ENCODE measurements at places on chromosomes 7 and 10.

DNA sequence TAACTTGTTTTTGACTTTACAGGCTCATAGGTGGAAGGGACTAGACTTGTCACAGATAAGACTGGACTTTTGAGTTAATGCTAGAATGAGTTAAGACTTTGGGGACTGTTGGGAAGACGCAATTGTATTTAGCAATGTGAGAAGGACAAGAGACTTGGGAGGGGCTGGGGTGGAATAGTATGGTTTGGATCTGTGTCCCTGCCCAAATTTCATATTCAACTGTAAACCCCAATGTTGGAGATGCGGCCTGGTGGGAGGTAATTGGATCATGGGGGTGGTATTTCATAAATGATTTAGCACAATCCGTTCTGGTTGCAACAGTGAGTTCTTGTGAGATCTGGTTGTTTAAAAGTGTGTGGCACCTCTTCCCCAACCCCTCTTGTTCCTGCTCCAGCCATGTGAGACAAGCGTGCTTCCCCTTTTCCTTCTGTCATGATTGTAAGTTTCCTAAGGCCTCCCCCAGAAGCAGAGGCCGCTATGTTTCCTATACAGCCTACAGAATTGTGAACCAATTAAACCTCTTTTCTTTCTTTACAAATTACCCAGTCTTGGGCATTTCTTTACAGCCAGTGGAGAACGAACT, 22.6 kb downstream of the RNF216 start:
- no peak for DNase-seq

DNA sequence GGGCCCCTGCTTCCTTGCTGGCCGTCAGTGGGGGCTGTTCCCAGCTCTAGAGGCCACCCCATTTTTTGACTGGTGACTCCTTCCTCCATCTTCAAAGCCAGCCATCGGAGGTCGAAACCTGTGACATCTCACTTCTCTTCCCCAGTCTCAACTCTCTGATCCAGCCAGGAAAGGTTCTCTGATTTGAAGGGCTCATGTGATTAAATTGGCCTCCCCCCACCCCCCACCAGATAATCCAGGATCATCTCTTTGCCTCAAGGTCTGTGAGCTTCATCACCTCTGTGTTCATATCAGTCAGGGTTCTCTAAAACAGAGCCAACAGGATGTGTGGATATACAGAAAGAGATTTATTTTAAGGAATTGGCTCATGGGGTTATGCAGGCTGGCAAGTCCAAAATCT, 5.6 kb upstream of the RAMP3 start:
- no peak for DNase-seq

DNA sequence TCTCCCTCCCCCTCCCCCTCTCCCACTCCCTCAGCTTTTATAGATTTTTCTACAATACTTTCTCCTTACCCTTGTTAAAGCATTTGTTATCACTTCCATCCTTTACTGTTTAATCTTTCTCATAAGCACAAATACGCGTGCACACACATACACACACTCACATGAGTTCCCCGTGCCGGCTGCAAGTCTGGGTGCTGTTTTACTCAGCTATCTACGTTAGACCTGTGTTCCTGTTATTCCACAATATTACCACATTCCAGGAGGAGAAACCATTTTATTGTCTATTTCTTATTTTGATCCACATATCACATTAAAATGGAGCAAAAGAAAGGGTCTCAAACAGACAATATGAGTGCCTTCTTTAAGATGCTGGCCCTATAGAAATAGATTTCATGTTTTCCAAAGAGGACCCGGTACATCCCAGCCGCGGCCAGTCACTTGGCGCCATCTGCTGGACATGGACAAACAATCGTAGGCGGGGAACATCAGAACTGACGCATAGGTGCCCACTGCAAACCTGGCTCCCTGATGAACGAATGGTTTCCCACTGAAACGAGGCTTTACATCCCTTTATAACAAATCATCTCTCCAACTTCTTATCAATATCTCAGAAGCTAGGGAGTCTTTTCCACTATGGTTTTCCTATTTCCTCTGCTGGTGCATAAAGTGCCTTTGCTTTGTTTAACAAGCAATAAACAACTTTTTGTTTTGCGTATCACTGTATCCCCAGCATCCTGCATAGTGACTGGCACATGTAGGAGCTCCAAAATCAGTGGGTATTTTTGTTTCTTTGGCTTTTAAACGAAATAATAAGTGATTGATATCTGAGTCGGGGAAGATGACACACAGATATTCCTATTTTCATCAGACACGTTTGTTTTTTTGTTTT, 25.2 kb upstream of the OPTN start:
- DNase-seq: peak; percentile 84

GRCh38 chr7:68258609-68259008, 1262.0 kb downstream of the TYW1 start:
- DNase-seq: no peak

DNA sequence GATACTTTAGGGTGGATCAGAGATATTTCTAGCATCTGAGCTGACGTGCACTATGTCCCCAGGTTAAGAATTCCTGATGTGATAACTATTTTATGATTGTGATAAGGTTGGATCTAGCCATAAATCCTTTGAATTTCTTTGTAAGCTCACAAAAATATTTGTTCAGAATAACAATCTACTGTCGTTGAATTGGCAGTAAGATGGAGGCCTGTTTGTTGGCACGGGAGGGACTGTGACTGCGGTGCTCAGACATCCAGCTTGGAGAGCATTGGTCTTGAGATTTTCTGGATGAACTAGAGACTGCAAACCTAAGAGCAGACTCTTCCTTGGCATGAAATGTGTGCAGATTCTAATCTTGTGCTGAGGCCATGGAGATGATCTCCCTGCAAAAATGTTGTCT, 131.1 kb downstream of the LRRC4 start:
- no peak for DNase-seq

DNA sequence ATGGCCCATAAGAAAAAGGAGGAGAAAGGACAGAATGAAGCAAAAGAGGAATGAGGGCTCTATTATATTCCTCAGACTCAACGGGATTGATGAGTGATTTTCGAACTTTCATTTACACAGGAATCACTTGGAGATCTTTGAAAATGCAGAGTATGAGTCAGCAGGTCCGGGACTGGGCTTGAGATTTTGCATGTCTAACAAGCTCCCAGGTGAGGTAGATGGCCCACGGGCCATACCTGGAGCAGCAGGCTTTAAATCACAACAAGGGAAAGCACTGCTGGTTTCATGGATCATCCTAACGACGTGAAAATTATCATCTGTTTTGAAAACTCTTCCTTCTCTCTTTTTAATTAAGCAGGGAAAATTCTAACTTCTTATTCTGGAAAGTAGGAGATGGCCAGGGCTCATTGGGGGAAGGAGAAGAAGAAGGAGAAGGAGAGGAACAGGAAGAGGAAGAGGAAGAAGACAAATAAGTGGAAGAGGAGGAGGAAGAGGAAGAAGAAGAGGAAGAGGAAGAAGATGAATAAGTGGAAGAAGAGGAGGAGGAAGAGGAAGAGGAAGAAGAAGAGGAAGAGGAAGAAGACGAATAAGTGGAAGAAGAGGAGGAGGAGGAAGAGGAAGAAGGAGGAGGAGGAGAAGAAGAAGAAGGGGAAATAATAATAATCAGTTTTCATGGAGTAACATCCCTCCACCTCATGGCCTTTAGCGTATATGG, 3.8 kb upstream of the SDK1 start:
- no peak for DNase-seq

DNA sequence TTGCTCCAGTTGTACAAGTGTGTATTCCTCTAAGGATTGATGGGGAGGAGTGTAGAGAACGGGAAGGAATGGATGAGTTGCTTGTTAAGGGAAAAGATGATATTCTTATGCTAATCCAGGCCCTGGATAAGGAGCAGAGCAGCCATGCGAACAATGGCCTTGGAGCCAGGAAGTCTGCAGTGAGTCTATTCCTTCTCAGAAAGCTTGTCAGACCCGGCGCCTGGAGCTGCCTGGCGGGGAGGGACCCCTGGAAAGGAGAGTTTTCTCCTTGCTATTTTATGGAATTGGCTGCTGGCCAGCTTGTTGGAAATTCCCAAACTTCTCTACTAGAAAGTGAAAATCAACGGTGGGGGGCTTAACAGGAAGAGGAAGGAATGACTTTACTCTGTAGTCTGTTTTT, 89.1 kb downstream of the MMRN2 start:
- DNase-seq: no peak

GRCh38 chr10:44982114-44982460, 3.5 kb upstream of the DEPP1 start:
- no peak for DNase-seq

DNA sequence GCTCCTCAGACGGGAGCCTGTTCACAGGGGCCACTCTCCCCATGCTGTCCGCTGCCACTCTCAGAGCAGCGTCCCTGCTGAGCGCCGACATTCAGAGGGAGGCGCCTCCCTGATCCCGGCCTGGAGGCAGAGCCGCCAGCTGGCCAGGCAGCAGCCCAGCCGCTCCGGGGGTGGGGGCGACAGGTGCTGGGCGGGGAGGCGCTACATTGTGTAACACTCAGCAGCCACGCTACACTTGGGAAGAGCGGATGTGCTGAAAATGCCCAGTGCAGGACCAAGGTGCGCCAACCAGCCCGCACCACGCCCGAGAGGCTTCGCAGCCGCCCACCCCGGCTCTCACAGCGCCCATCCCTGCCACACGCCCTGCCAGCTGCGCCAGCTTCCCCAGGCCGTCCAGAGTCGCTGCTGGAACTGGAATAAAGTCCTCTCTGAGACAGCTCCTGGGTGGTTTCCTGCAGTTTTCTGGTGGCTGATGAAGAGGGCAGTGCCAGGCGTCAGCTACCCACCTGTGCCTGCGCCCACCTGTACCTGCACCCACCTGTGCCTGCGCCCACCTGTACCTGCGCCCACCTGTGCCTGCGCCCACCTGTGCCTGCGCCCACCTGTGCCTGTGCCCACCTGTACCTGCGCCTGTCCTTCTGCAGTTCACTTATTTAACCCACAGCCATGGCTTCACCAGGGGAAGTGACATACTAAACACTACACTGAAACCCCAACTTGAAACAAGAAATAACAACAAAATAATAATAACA, 25.7 kb downstream of the STK32C start:
- no peak for DNase-seq

DNA sequence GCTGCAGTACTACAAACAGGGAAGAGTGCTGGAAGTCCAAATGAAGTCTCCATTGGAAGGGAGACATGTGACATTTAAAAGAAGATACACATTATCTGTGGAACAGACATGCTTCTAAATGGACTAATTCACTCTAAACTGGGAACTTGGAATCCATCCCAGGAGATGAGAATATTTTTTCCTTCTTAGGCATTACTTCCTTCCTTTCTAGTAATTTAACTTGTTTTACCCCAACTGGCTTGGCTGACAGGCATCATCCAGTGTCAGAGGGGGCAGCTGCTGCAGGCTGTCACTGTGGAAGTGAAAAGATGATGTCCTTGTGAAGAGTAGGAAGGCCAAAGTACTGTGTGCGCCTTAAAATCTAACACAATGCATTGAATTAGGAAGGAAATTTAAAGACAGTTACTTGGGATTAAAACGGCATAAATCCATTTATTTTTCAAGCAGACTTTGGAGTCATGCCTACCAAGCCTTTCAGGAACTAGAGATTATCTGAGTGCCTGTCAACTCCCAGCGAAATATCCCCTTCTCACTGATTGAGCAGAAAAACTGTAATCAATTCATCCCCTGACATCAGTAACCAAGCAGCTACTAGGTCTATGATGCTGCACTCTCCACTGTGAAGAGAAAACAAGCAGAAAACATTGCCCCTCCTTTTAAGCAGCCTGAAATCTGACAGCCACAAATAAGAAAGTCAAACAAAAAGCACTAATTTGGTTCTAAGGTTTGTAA, 161.2 kb downstream of the DGKI start:
- DNase-seq: no peak

- no peak for DNase-seq
Observed at GRCh38 chr7:106392144-106392543, 107.4 kb upstream of the NAMPT start.

DNA sequence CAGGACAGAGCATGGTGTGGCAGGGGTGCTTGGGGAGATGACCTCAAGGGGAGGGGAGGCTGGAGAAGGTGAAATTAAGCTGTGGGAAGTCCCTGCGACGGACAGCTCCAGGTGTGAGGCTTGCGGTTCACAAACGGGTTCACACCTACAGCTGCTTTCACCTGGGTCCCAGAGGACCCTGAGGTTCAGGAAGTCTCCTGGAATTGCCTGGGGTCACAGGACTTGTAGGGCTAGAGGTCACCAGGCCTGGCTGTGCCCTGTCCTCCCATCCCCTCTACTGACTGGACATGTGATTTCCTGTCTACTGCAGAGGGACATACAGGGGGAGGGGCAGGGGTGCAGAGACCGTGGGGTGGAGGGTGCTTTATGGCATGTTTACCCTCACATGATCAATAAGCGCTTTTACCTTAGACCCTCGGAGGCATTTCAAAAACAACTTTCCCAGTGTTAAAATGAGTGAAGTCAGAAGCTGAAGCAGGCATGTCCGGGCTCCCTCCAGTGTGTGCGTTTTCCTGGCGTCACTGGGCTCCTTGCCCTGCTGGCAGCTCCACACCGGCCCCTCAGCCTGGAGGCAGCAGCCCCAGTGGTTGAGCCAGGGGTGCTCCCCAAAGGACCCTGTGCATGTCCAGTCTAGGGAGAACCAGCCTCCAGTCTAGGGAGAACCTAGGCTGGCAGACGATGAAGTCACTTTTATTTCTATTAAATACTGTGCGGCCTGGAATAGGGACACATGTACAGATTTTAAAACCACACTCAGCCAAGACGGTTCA, 66.6 kb upstream of the IGFBP3 start:
- DNase-seq: no peak

- DNase-seq: no peak
Observed at GRCh38 chr10:71472912-71473311, 76.2 kb downstream of the CDH23 start.

DNA sequence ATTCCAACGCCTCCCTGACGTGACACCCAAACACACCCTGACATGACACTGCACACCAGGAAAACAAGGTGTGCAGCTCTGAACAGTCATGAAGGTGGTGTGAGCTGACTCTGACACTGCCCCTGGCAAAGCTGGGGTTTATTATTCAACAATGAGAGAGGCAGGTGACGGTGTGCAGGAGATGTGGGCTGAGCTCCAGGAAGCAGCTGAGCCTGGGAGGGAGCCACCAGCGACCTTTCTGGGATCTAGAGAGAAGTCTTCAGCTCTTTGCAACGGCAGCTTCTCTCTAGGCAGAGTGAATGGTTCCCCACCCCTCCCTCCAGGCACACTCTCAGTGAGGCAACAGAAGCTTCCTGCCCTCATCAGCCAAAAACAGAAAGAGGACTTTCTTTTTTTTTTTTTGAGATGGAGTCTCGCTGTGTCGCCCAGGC, 65.6 kb downstream of the SH3PXD2A start:
- DNase-seq: no peak

GRCh38 chr7:132782777-132783640, 206.7 kb upstream of the PLXNA4 start:
- no peak for DNase-seq

- no peak for DNase-seq
Observed at GRCh38 chr7:148905093-148905666, 21.1 kb upstream of the EZH2 start.

DNA sequence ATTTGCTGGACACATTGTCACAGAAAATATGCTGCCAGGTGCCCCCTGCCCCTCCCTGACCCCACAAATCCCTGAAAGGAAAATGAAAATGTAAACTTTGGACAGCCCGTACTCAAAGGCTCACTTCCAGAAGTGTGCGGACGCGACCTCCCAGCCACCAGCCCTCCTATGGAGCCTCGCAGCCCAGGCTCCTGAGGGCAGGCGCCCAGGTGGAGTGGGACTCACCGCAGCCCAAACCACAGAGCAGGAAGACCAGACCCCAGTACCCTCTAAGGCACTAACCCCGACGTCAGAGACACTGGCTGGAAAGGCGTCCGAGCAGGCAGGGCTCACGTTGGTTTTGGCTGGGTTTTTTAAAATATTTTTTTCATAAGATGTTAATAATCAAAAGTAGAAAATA, 57.3 kb downstream of the CSGALNACT2 start:
- no peak for DNase-seq
